ENCODE measurements at places on chromosomes 11 and 22.

GRCh38 chr11:7167976-7168740, 79.4 kb downstream of the RBMXL2 start:
- DNase-seq = no peak

DNA sequence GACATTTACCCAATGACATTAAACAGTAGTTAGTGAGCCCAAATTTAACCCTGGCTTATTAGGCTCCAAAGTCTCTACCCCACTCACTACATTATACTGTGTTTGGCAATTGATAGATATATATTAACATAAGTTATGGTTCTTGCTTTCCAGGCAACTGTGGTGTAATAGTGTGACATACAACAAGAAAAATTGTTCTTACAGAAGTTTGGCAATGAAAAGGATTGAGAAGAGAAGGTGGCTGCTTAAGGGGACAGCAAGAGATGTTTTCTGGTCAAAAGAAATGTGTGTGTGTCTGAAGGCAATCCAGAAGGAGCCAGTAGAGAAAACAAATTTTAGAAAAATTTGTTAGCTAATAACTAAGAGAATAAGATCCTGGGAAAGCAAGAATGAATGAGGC, 132.4 kb downstream of the SWAP70 start:
- no peak for DNase-seq

DNA sequence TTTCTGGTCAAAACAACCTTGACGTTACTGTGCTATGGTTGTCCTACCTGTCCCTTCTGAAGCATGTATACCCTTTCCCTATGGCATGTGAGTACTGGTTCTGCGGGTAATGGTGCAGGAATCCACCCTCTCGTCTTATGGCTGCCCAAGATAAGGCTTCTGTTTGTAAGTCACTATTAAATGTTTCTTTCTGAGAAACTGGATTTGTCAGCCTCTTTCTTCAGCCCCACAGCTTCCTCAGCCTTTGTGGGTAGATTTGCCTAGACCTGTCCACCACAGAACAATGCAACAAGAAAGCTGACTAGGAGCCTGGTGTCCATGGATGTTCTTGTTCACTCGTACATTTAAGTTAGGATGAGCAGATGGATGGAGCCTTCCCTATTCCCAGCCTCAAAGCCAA, 14.4 kb downstream of the MMP7 start:
- no peak for DNase-seq

DNA sequence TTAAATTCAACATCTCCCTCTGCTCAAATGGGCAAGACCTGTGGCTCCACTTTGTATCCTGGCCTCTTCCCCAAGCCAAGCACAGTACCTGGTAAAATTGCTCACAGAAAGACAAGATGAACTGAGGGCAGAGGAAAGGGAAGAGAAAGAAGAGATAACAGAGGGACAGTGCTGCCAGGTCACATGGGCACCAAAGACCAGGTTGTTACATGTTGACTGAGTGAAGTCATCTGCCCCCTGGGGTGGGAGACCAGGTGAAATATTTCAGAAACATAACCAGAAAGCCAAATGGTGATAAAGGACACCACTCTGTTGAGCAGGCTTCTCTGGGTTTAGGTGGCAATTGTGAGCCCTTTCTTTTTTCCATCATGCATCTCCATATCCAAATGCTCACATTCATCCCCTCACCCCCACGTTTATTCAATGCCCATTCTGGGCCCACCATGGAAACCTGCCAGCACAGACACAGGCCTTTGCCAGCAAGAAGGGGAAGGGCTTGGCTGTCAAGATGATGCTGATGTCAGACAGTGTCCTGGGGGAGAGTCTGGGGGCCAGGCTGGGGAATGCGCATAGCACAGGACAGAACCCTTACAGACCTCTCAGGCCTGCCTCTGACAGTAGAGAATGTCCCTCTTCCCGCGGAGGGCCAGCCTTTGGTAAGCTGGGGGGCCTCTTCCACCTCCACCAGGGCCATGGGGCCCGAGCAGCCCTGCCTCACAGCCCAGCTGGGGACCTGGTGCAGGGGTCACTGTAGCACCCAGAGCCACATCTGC, 51.6 kb downstream of the DGCR2 start:
- no peak for DNase-seq

- no peak for DNase-seq
These were observed 23.4 kb upstream of the CLMP start for GRCh38 chr11:123218451-123218850.

GRCh38 chr22:25030636-25031035, 78.1 kb downstream of the KIAA1671 start:
- no peak for DNase-seq

GRCh38 chr11:113274713-113275582, 39.4 kb upstream of the TTC12 start:
- no peak for DNase-seq

DNA sequence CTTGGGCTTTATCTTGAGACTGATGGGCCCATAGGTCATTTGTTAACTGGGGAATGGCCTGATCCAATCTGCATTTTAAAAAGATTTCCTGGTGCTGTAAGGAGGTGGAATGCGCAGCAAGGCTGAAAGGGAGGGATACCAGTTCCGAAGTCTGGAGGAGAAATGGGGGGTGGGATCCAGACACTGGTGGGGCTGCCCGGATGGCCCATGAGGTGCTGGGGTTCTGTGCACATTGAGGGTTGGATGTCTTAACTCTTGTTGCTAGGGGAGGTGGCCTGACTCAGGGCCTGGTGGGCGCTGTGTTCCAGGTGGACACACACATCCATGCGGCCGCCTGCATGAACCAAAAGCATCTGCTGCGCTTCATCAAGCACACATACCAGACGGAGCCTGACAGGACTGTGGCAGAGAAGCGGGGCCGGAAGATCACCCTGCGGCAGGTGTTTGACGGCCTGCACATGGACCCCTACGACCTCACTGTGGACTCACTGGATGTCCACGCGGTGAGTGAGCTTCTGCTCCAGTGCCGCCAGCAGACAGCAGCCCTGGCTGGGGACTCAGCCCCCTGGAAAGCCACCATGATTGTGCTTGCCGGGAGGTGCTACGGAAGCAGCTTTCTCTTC, 38.1 kb downstream of the AMPD3 start:
- DNase-seq = no peak

DNA sequence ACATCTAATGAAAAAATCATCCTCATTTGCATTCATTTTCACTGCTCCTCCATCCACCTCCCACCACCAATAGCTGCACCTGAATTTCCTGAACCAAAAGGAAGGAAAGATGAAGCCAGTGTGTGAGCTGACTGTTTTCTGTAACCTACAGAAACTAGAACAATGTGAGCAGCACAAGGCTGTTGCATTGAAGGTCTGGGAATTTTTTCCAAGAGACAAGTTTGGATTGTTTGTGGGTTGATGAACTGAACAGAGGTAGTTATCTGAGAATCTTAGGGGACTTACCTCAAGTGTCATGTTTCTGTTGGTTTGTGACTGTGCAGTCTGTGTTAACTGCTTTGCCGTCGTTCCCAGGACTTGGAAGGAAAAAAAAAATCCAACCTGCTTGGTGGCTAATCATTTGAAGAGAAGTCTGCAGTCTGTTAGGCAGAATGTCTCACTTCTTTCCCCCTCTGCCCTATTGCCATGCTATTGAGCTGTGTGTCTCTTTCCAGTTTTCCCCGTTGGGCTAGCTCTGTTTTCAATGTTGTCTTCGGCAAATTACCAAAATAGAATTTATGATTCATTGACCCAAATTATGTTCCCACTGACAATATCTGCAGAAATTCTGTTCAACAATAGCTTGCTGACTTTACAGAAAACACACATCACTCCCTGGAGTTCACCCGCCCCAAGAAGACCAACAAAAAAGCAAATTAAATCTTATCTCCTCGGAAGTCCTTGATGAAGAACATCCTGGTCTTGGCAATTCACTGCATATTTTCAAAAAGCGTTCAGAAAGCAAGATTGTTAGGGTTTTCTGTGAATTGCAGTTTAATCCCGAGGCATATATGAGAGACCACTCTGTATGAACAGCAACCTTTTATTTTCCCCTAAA, 76.0 kb downstream of the SC5D start:
- DNase-seq = no peak

DNA sequence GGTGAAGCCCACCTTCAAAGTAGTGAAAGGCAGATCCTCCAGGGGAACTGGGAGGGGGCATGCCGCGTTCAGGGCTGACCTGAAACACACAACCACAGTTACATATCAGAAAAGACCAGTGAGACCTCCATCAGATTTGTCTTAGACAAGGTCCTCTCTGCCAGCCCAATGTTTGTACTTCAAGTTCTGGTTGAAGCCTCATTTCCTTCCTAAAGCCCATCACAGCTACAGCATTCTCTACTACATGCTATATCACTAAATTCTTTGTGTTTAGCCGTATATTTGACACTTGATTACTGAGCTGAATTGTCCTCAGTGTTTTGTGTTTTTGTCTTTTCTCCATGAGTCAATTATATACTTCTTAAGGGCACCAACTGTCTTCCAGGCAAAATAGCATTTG, 40.1 kb downstream of the PI4KA start:
- DNase-seq = no peak

DNA sequence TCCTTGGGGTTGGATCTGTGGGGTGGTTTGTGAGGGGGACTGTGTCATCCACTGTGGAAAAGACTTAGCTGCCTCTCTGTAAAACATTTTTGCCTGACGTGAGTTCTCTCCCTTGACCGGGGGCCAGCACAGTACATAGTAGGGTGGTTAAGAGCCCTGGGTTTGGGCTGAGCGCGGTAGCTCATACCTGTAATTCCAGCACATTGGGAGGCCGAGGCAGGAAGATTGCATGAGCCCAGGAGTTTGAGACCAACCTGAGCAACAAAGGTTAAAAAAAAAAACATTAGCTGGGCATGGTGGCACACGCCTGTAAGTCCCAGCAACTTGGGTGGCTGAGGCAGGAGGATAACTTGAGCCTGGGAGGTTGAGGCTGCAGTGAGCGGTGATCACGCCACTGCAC, 74.7 kb upstream of the WNT7B start:
- DNase-seq = no peak

GRCh38 chr11:72683782-72684200, 9.6 kb upstream of the PDE2A start:
- DNase-seq = peak; percentile 74

DNA sequence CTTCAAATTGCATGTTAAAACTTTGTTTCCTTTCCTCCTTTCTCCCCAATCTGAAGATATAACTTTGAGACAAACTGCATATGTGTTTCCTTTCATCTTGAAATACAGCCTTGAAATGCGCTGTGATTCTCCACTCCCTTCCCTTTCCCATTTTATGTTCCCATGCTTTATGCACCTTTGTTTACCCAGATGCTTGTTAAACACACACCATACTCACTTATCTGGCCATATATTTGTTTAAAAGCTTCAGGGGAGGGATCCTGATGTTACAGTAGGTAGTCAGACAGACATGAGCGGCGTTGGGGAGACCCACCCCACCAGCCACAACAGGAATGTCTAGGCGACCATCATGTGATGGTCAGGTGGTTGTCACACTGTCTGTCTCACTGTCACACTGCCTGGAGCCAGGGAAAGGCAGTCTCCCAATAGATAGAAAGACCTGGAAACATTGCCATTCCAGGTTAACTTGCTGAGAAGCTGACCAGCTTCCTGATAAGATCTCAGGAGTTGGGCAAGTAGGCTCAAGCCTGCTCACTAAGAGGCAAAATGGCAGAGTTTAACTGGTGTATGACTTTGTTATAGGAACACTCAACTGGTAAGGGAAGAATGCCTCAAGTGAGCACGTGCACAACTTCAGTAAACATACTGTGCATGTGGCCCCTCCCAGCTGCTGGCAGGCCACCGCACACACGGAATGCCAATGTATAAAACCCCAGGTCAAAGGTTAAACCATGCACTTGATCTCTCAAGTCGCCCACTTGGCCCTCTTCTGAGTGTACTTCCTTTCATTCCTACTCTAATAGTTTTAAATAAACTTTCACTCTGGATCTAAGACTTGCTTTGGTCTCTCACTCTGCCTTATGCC, 23.5 kb upstream of the MSANTD2 start:
- DNase-seq = no peak

DNA sequence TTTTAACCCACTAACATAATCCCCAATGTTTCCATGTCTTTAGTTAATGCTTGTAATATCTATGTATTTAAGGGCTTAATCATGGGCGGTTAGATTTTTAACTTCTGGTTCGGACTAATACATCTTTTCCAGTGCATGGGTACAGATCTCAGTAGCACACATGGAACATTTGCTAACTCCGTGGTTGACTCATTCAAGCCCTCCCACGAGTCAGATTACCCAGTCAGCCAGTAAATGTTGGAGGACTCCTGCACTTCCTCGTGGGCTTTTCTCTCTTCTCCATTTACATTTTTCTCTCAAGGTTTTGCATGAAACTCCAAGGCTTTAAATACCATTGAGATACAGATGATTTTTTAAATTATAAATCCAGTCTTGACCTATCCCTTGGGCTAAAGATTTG, 313.9 kb downstream of the ST3GAL4 start:
- DNase-seq = no peak

DNA sequence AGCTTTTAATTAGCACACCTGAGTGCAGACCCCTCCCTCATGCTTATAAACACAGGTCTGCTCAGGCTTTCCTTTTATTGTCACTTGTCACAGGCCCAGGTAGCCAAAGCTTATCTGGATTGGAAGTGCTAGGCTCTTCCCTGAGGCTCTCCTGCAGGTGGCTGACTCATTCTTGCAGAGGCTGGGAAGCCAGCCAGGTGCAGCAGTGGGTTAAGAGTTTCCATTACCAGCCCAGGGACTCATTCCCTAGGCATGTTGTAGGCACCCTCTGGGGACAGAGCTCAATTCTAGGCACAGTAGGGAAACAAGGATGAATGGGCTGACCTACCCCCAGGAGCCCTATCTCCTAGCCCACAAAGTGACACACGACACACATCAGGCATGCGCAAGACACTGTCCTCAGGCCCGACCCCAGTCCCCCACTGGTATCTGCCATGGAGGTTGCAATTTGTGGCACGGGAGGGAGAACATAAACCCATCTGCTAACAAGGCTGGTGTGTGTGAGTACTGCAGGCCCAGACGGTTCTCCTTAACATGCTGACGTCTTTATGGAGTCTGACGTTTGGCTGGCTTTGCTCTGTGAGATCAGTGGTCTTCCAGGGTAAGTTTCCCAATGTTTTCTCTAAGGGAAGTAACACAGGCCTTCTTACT, 94.2 kb downstream of the ABTB2 start:
- DNase-seq = no peak

- DNase-seq = no peak
These were observed 13.5 kb downstream of the C11orf97 start for GRCh38 chr11:94525546-94526324.

Data from activated CD4-positive, CD25-positive, alpha-beta regulatory T cell treated with anti-CD3 and anti-CD28 coated beads, Interleukin-2, amount 50 U/mL, for 72 hours (primary cell).